ENCODE measurements at places on chromosomes 6 and 20.

- DNase-seq, result no peak
These were observed 32.2 kb downstream of the AHI1 start for GRCh38 chr6:135465307-135465706.

DNA sequence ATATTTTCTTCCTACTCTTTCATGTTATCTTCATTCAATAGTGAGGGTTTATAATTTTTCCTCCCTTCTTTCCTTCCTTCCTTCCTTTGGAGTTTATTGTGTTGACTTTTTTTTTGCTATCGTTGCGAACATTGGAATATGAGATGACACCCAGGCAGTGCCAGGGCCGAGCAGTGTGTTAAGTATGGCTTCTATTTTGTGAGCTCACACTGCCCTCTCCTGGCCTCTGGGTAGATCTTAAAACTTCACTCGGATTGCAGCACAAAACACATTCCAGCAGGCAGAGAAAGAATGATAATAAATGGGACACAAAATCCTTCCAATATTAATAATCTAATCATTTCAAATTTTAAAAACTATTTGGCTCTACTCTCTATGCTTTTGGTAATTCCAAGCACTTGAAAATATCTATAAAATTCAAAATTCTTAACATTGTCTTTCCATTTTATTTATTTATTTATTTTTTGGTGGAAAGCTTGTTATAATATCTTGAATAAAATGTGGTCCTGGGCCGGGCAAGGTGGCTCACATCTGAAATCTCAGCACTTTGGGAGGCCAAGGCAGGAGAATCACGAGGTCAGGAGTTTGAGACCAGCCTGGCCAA, 147.4 kb upstream of the OLIG3 start:
- peak; percentile 81 for DNase-seq

GRCh38 chr6:6697620-6698019, 109.1 kb downstream of the LY86 start:
- no peak for DNase-seq

- DNase-seq, result no peak
These were observed 21.0 kb downstream of the PHACTR3 start for GRCh38 chr20:59625214-59625922.

DNA sequence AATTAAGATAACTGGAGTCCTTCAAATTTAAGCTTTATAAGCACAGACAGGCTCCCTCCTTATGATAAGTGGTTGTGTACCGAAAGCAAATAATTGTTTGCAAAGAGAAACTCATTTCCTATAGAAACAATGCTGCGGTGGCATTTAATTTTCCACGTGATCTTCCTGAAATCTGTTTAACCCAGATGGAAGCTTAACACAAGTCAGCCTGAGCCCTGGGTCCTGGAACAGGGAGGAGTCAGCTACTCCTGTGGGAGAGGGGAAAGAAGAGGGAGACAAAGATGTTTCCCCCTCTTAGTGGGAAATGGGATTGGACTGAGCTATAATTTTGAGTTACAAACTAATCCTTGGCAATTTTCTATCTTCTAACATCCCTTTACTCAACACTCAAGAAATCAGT, 136.5 kb downstream of the ELOVL4 start:
- DNase-seq, result no peak

DNA sequence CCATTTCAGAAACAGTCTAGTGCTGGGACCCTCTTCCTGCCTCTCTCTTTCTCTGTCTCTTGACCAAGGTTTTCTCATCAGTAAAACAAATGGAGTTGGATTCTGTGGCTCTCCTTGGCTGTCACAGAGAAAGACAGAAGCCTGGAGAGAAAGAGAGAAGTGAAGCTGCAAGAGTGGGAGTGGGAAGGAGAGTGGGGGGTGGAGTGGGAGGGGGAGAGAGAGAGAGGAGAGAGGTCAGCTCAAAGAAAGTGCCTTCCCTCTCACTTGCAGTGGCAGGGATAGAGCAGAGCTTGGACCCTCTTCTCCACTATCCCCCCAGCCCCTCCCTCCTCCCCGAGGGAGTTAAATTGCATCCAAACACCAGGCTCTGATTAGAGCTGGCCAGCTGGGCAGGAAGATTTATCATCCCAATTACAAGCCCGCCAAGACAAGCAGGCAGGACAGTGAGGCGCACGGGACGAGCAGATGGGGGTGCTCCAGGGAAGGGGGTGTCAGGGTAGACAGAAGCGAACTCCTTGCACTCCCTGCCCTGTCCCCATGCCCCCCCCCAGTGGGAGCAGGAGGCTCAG, 74.3 kb downstream of the CD40 start:
- no peak for DNase-seq

GRCh38 chr6:106452628-106453027, 92.1 kb downstream of the CRYBG1 start:
- DNase-seq, result no peak

GRCh38 chr6:65064844-65065243, 642.2 kb downstream of the EYS start:
- no peak for DNase-seq

GRCh38 chr6:48075181-48075580, 35.8 kb downstream of the PTCHD4 start:
- no peak for DNase-seq

Data from body of pancreas (tissue), 4 donors.